Upper lobe of left lung (tissue), 6 donors: ENCODE measurements at places on chromosomes 5 and 9. TPM values are rescaled to one million over a fixed set of nuclear protein-coding genes. Genes with fewer than 3 reads are reported as not detected.

DNA sequence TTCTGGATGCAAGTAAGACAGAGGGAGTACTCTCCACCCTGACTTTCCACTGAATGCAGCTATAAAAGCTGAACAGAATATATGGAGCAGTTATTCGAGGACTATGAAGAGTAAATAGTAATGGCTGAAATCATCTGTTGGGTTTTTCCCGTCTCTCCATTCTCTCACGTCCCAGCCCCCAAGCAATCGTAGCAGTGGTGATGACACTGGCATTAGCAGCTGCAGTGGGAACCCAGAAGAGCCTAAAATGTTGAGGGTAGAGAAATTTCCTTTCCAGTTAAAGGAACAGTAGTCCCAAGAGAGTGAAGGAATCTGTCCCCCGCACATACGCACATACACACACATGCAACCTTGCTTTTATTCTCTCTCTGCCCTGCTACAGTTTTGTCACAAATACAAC lies 33.2 kb downstream of the MED27 start:
- no peak for DNase-seq

- no peak for DNase-seq
These were observed 1729.7 kb upstream of the WWC1 start for GRCh38 chr5:166561759-166562158.

GRCh38 chr5:14145435-14146334 lies 2.5 kb downstream of the TRIO start:
- peak; percentile 32 for DNase-seq

DNA sequence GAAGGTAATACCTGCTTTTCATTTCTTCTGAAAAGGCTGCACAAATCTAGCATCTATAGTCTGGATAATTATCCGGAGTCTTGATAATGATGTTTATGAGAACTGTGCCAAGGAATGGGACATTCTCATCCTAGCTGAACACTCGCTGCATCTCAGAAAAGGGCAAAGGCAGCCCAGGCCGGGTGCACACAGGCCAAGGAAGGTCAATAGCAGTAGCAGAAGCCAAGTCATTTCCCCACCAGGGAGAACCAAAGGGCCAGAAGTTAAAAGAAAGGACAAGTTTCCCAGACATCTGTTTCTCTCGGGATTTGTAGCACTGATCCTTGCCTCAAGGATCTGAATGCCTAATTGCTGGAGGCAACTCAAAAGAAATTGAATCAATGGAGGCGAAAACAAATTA lies 66.1 kb upstream of the ANKRD55 start:
- no peak for DNase-seq

- DNase-seq, result no peak
These were observed 78.0 kb downstream of the GABRA1 start for GRCh38 chr5:161925960-161926359.

Gene AGXT2
- total RNA-seq, result not detected

DNA sequence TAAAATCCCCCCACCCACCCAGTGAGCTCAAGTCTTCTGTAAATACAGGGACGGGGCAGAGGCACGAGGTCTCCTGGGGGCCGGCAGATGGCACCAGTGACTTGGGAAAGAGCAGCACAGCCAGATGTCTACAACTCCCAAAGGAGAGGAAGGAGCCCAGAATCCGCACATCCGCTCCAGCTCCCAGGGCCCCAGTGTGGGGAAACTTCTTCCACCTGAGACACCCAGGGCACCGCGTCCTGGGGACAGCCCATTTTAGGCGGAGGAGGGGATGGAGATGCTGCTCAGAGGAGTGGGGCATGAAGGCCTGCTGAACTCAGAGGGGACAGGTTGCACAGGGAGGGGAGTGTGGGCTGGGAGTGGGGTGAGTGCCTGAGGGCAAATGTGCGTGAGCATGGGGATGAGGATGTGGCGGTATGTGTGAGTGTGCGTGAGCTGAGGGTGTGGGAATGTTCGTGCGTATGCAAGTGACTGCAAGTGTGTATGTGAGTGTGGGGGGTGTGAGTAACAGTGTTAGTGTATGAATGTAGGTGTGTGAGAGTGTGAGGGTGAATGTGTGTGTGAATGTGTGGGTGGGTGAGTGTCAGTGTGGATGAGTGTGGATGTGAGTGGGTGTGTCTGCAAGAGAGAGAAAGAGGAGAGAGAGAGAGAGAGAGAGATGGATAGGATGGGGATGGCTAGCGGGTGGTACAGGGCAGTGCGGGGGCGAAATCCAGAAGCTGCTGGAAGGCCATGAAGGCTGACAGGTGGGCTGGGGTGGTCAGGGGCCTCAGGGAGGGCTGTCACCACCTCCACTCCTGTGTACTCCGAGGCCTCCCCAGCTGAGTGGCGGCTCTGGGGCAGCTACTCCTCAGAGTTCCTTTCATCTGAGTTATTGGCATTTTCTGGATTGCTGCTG lies 63.5 kb downstream of the DUSP1 start:
- DNase-seq, result no peak

Gene PCDHB11
- total RNA-seq, result 1.1 TPM

DNA sequence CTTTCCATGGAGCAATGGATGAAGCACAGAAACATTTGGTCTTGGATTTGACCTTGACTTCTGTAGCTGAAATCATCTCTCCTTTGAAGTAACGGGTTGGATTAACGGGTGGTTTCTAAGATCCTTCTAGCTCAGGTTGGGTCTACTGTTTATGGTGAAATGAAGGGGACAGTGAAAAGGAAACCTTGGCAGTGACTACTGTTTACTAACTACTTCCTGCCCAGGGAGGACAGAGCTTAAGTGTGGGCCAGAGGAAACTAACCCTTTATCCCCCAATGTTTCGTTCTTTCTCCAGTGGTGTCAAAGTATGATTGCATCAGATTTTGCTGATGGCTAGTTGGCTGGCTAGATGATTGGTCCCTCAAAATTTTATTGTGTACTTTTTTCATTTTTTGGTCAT lies 22.2 kb downstream of the SKP2 start:
- no peak for DNase-seq

DNA sequence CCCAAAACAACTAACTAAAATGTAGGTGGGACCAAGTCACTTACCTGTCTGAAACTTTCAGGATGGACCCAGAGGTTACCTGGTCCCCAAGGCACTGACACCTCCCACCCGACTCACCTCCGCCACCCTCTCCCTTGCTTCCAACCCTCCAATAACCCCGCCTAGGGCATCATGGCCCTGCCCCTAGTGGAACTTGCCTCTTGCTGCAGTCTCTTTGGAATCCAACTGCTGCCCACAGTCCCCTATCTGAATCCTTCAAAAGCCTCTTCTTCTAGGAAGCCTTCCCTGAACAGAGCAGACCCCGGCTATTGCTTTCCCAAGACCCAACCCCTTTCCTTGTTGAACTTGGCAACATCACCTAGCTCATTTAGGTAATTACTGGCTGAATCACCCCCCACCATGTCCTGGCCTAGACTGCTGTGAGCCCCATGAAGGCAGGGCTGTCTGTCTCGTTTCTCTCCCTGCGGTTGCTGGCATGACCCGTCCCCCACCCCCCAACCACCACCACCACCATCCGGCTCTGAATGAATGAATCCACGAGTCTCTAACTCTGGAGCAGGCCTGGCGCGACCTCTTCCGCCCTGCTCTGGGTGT lies 9.4 kb downstream of the CRB2 start:
- no peak for DNase-seq

Gene PRELID2
- 11.5 TPM for total RNA-seq

DNA sequence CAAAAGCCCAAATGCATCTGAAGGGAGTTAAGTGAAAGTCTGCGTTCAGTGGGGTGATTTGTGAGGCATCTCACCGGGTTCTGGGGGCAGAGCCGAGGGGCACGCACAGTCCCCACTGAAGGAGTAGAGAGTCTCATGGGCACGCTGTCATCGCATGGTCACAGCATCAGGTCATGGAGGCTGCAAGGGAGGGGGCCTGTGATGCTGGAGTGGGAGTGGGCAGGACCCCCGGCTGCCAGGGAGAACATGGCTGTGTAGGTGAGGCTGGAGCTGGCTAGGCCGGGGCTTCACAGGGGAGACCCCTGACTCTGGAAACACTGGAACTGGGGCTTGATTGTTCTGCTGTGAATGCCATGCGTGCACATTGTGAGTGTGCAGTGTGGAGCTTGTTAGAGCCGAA lies 360.5 kb downstream of the IRX2 start:
- no peak for DNase-seq

Gene PRDM9
- total RNA-seq, result not detected

GRCh38 chr9:138103111-138103848 lies 225.7 kb downstream of the CACNA1B start:
- peak; percentile 12 for DNase-seq

- DNase-seq, result no peak
These were observed 53.1 kb downstream of the C7 start for GRCh38 chr5:40962207-40962955.

GRCh38 chr9:121266906-121267650 lies 884 bp upstream of the GSN start:
- no peak for DNase-seq

GRCh38 chr5:148214665-148215185 lies 11.9 kb downstream of the SPINK6 start:
- no peak for DNase-seq

GRCh38 chr5:113057557-113057984 lies 81.0 kb downstream of the DCP2 start:
- no peak for DNase-seq

Gene FBP2
- not detected for total RNA-seq

DNA sequence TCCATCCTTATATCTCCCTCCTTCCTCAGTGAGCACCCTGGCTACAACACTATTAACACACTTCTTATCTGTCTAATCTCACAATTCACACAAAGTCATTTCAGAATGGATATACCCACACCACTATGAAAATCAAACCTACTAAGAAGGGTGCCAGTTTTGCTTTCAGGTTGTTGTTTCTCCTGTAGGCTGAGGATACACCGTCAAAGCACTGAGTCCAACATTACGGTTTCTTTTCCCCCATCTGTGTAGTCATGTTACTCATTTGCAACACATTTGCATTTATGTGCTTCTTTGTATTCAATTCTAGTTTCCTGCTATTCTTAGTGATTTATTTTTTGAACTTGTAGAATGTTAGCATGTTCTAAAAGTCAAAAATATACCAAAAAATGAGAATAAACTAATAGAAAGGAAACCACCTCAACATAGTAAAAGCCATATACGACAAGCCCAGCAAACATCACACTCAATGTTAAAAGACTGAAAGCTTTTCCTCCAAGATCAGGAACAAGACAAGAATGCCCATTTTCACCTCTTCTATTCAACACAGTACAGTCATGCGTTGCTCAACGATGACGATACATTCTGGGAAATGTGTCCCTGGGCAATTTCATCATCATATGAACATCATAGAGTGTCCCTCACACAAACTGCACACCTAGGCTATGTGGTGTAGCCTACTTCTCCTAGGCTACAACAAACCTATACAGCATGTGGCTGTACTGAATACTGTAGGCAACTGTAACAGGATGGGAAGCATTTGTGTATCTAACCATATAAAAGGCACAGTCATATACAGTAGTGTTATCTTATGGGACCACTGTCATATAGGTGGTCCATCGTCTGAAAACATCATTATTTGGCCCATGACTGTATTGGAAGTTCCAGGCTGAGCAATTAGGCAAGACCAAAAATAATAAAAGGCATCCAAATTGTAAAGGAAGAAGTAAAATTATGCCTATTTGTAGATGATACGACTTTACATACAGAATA lies 6.3 kb downstream of the ROR2 start:
- no peak for DNase-seq
